ENCODE measurements at places on chromosomes 6 and 20.
A peak's percentile ranks its signal among the peaks of the same experiment; 100 is the strongest.

DNA sequence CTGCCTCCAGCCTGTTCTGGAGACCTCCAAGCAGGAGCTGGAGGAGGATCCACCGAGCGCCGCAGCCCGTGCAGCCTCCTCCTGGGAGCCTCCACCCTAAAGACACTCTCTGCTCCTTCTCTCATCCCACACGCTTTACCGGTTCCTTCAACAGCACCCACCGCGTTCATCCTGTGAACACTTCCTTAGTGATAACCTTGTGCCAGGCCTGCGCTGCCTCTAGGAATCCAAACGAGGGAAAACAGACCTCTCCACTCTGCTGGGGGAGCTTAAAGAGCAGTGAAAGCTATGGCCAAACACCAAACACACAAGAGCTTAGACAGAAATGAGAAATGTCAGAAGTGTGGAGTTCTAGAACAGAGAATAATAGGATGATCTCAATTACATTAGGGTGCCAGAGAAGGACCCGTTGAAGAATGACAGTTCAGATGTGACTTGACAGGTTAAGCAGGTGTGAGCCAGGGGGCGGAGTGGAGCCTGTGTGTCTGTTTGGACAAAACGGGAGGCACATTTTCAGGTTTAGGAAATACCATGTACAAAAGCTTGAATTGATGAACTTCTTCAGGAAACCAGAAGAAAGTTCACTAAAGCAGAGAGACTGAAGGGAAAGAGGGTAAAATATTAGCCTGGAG is 28.5 kb upstream of the HLA-DRB5 start:
- no peak for DNase-seq

DNA sequence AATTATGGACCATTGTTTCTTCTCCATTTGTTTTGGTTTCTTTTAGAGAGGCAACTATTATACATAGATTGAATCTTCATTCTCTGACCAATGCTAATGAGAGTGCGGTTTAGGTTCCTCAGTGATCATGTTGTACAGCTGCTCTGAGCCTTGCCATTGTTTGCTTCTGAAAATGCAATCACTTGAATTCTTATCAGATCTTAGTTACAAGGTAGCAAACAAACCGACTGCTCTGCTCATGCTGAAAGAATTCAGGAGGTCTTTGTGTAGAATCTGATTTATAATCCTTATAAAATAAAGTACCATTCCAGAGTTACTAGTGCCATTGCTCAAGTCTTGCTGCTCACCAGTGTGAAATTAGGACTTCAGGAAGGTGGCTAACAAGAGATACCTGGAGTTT is 569.1 kb upstream of the ID4 start:
- no peak for DNase-seq

GRCh38 chr6:98971303-98971702 is 23.6 kb upstream of the FBXL4 start:
- no peak for DNase-seq

DNA sequence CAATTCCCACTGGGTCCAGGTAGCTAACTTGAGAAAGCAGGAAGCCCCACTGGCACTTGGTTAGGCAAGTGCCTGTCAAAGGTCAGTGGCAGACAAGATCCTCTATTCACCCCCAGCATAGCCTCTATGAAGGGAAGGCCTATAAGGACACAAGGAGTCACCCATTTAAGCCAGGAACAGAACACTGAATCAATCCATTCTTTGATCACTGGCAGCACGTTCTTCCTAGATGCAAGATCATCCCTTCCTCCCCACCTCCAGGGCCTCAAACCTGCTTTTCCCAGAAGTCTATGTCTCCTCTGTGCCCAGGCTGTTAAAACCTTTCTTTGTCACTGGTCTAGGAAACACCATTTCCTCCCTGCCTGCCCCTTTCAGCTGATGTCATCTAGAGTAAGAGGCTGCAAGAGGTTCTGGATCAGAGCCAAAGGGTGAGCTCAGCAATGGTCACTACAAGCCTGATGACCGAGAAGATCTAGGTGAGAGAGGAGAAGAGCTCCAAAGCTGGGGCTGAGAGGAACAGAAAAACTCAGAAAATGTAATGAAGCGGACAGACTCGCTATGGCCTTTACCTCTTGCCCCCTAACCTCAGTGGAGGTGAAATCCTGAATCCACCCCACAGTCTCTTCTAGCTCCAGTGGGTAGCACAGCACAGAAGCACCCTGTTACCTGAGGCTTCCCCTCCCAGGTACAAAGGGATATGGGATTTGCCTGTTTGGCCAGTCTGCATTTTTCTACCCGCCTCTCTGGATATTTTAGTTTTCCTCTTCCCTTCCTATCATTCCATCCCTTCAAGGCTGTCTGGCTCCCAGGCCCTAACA is 1.8 kb downstream of the GTPBP2 start:
- no peak for DNase-seq

GRCh38 chr6:11083491-11083890 is 10.1 kb upstream of the SMIM13 start:
- DNase-seq = no peak

DNA sequence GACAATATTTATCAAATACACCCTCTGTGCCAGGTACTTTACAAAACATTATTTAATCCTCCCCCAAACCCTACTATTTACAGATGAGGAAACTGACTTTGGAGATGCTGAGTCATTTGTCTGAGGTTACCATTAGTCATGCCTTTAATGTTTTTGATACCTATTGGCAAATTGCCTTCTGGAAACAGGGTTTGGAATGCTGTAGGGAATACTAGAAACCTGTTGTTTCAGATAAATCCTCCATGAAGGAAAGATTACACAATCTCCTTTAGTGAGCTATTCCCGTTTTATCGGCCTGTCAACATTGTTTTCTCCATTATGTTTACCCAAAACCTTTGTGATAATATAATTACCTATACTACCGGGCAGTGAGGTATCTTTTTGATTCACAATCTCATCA is 93.6 kb upstream of the ADGRF1 start:
- no peak for DNase-seq

GRCh38 chr20:59078231-59078630 is 35.6 kb upstream of the PRELID3B start:
- DNase-seq = no peak

DNA sequence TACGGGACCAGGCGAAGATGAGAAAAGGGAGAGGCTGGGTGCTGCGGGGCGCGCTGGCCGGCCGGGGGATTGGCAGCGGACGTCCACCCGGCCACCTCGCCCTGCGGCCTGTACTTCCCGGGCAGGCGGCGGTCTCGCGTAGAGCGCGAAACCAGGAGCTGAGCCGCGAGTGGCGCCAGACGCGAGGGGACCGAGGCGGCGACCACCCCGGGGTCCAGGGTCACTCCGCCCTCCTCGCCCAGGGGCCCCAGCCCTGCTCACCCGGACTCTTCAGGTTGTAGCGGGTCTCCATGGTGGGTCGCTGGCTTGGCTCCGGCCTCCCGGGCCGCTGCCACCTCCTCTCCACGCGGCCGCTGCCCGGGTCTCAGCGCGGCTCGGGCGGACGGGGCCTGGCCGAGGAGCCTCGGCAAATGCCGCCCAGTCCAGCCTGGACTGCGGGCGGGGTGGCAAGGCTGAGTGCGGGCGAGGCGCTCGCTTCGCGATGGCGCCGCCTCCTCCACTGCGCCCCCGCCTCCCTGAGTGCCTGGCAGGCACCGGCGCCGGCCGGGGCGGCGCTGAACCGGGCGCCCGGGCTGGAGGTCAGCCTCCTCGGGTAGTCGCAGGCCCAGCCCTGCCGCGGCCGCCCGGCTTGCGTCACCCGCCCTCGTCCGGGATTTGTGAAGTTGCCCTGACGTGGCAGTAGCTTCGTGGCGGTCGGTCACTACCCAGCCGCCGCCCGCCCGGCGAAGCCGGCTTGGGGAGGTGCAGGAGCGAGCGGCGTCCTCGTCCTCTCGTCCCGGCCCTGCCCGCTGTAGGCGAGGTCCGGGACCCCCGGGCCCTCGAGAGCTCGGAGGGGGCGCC is at the start of gene UBE2J1:
UBE2J1 (minus strand) TSS at position 445 of the 840 bp plus-strand sequence; CDS start at position 292, 153 bp downstream.
- DNase-seq = peak; percentile 63

GRCh38 chr6:91167846-91168245 is 581.0 kb upstream of the MAP3K7 start:
- no peak for DNase-seq

- DNase-seq = no peak
Measured at GRCh38 chr6:43159599-43159998, 11.5 kb upstream of the SRF start.

GRCh38 chr6:150967910-150968309 is 102.4 kb downstream of the MTHFD1L start:
- no peak for DNase-seq

DNA sequence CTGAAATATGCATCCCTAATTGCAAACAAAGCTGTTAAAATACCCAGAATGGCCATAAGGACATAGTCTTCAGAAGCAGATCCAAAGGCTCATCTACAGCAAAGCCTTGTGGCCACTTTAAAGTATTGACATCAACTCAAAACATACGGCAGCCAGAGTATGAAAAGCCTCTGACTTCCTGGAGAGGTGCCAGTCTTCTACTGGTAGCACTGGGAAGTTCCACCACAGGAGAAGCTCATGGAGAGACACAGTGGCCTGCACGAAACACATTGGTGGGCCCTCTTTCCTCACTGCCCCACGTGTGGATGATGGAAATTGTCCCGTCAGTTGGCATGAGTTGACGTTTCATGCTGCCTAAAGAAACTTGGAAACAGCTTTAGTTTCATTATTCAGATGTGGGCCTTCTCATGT is 202.6 kb upstream of the HEY2 start:
- no peak for DNase-seq

GRCh38 chr20:53296451-53297153 is 297.0 kb downstream of the ZNF217 start:
- DNase-seq = no peak

DNA sequence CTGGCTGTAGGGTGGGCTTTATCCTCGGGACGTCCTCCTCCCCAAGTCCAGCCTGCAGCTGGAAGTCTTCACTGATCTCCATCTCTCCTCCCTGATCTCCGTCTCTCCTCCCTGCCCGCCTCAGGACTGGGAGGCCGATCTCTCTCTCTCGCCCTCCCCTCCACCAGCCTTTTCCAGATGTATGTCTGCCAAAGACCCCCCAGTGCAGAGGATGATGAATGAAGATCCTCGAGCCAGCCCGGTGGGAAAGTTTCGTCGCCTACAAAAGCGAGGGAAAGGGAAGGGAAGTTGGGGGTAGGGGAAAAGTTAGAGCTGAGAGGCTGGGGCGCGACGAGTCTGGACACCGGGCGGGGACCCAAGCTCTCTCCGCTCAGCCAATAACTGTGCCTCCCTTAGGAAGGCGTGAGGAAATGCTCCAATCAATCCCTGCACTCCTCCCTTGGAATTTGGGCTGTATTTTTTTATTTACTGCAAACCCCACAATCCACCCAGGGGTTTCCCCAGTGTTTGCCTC is 595 bp upstream of the SRF start:
- no peak for DNase-seq

- DNase-seq = no peak
Measured at GRCh38 chr6:111027219-111027618, 45.4 kb downstream of the RPF2 start.

DNA sequence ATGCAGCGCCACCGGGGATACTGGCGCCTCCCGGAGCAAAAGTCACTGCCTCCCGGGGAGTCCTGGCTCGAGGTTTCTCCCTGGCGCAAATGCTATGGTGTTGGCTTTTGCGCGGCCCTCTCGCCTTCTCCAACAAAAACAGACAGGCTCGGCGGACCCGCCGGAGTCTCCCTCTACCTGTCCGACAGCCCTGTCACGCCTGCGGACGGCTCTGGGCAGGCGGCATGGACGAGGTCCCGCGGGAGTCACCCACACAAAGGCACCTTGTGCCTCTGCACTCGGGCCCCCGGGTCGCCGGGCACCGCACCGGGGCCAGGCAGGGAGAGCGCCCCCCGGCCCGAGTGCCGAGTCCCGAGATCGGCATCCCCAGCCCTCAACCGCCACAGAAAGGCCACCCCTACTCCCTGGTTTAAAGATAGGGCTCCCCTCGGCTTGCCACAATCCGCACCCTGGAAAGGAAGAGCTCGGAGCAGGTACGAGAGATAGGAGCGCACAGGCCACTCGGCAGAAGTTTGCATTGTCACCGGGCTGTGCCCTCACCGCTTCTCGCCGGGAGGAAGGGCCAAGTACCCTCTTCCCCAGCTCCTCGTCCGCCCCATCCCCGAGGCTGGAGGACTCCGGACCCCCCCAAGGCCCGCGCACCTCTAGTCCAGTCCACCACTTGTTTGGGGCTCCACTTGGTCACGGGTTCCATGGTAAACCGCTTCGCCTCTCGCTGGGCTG is 903 bp downstream of the CNKSR3 start:
- DNase-seq = no peak

DNA sequence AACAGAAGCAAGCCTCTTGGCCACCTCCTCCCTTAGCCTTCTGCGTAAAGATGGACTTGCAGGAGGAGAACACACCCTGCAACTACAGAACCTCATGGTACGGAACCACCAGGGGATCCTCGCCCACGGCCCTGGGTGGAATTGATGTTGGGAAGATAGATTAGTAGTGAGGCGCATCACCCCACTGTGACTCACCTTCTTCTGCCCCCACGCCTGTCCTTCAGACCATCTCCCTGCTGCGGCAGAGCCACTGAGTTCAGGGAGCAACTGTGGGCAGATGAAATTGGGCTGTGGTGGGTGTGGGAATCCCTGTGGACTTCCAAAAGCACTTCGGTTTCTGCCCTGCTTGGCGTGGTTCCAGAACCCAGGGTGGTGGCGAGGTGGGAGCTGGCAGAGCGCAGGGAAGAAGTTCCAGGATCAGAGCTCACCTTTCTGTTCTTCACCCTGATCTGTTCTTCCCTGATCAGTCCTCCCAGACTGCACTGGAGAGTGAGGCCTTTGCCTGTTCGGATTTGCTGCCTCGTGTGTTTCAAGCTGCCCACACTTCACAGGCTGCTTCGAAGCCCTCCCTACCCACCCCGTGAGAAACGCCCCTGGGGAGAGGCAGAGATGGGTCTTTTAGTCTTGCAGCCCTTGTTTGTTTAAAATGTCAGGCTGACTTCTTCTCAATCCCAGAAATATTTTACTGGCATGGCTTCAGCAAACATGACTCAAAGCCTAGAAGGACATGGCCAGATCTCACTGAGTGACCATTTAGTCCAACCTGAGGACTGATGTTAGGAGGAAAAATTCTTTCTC is 92.8 kb upstream of the MLN start:
- DNase-seq = no peak

All from T-helper 22 cell (primary cell).